Foreskin fibroblast (primary cell): ENCODE measurements at places on chromosomes 2 and 18.

DNA sequence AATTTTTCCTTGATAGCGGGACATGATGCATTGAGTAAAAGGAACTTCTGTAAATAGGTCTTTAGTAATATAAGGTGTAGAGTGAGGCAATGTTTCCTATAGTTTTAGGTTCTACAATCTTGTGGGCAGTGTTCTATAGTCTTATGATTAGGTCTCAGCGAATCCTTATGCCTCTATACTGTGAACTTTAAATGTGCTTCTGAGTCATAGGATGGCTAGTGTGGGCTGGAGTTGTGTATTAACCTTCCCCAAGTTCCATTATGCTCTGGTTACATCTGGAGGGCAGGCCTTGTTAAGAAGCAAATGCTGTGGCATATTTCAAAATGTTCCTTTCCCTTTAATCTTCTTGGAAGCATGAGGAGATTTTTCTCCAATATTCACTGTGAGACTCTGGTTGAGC is 73.5 kb downstream of the ROCK2 start:
- DNase-seq, result peak; percentile 88

- DNase-seq, result no peak
These were observed 572.6 kb upstream of the GCFC2 start for GRCh38 chr2:76283350-76283749.

GRCh38 chr2:165114346-165114939 is 89.4 kb downstream of the SCN3A start:
- DNase-seq, result peak; percentile 4

- no peak for DNase-seq
These were observed 1971.0 kb upstream of the LRRTM1 start for GRCh38 chr2:82275599-82275998.

- peak; percentile 10 for DNase-seq
These were observed 37.6 kb upstream of the MGAT4A start for GRCh38 chr2:98768384-98769113.

DNA sequence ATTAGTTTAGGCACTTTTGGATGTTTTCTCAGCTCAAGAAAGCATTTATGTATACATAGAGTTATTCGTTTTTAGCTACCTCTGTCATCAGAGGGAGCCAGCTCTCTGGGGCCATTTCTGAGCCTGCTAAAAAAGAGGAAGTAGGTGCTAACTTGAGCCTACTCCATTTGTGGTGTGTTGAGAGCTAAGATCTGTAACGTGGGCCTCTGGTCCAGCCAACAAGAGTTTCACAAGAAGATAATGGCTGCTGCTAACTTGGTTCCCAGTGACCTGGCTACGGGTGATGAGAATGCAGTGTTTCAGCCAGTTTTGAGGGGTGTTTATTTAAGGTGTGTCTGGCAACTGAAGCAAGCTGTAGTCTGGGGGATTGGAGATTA is 182.5 kb downstream of the PRKCE start:
- no peak for DNase-seq

DNA sequence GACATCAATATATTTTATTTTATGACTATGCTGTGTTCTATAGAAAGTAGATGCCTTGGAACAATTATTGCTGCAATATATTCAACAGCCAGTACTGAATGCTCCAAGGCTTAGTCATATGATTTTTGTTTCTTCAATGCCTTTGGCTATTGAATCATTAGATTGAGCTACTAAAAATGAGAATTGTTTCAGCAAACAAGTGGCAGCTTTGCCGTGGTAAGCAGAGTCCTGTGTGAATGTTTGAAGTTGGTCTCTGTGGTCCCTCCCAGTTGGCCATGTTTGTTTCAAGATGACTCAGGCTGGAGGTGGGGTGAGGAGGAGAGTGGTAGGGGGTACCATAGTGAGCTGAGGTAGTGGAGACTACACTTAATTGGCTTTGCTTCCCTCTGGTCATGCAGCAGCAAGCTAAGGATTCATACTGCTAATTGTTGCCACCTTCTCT is 198.6 kb upstream of the EPAS1 start:
- peak; percentile 81 for DNase-seq

GRCh38 chr2:195316486-195316885 is 340.5 kb upstream of the SLC39A10 start:
- DNase-seq, result no peak

DNA sequence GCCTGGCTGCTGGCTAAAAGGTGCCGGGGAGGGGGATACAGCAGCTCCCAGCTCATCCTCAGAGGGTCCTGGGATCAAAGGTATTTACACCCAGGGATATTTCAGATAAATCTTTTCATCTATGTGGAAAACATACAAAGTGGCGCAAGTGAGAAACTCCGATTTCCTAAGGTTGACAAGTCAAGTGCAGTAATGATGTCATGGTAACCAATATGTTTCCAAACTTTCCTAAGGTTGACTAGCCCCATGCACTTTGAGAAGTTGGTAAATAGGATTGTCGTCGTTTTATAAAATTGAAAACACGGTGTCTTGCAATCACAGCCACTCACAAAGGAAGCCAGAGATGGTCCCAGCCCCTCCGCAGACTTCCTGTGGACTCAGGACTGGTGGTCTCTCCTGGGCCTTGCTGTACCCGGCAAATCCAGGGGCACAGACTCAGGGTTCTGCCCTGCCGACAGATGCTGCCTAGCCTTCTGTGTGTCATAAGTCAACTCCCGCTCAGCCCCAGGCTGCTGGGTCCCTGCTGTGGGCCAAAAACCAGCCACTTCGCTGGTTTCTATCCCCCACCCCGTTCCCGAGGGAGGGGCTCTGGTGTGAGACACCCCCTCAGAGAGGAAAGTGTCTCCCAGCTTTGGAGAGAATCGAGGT is 111.2 kb upstream of the PPP1CB start:
- no peak for DNase-seq

DNA sequence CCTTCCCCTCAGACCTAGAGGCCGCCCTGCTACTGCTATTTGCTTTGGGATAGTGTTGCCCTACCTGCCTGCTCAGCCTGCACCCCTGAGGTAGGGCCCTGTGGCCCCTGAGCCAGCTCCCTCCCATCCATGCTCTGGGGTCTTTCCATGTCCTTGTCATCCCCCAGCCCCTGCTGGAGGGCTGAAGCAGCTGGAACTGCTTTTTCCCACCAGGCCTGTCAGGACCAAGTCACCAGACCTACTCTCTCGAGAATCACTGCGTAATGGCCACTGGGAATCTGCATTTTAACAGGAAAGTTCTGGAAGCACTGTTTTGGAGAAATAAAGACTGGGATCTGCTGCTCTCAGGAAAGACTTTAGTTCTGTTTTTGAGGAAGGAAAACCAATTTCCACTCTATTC is 20.2 kb upstream of the SLC35F6 start:
- DNase-seq, result no peak

DNA sequence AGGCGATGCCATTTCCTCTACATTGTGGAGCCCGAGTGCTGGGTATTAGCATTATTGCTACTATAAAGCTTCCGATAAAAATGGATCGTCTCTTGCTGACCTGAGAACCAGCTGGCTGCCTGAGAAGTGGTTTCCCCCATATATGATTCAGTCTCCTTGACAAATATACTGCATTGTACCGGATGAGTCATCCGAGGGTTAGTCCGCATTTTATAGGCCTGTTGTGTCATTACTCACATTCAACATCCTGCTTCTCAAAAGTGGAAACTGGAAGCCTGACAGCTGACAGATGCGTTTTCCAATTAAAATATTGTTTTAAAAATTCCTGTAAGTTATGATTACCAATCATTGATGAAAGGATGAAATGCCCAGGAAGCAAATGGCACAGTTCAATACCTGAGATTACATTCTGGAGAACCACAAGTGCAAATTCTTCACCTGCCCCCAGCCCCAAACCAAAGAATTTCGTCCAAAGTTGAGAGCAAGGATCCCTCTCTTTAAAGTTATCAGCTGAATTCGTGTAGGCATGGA is 65.7 kb downstream of the SPRED2 start:
- DNase-seq, result peak; percentile 96

DNA sequence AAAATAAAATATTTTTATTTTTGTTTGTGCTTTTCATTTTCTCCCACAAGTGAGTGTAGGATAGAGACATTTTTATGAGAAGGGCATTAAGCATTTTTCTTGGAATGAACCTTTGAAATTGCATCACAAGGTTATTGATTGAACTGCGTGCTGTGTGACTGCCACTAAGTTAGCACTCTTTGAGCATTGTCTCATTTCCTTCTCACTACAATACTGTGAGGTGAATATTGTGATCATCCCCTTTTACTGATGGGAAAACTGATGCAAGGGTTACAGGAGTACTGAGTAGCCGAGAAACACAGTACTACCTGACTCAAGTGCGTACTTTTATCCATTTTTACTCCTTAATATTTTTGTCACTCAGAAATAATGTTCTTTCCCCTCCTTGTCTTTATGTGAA is 2.0 kb downstream of the NBEAL1 start:
- DNase-seq, result peak; percentile 11

DNA sequence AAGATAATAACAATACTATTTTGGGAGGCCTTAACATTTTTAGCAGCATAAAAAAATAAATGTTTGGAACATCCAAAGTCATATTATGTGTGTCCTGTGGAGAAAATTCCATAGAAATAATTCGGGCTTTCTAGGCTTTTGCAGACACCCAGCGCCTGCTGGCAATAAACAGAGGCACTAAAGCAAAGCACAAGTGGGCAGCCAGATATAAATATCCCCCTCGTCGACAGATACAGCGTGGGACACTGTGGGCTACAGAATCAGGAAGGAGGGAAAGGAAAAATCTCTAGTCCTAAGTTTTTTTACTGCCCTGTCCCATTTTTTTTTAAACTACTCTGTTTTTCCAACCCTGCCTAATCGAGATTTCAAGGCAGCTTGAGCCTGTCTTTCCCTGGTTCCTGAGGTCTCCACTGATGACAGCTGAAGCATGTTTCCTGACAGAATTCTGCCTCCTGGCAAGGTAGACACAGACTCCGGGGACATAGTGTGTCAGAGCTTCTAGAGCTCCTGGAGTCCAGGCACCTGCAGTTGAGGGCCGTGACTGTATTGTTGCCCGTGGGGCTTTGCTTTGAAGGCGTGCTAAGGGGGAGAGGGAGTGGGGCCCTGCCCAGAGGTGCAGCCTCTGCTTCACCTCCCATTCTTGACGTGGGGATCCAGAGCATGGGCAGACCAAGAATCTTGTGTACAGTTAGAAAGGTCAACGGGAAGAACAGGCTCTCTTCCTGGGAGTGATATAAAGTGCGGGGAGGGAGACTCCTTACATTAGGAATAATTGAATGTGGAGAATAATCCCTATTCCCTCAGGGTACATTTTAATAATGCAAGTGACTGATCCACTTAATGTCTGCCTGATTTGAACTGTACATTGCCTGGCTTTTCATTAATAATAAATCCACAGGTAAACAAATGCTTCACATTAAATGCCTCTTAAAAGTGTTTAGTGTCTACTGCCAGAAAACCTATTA is 232.3 kb downstream of the DCC start:
- DNase-seq, result no peak

DNA sequence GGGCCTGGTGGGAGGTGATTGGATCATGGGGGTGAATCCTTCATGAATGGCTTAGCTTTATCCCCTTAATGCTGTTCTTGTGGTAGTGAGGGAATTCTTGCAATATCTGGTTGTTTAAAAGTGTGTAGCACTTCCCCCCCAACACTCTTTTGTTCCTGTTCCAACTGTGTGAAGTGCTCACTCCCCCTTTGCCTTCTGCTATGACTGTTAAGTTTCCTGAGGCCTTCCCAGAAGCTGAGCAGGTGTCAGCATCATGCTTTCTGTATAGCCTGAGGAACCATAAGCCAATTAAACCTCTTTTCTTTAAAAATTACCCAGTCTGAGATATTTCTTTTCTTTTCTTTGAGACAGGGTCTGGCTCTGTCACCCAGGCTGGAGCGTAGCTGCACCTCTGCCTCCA is 139.4 kb downstream of the RNF152 start:
- no peak for DNase-seq

- DNase-seq, result no peak
These were observed 32.1 kb downstream of the PPM1B start for GRCh38 chr2:44200759-44201158.

- DNase-seq, result no peak
These were observed 163.8 kb downstream of the EXOC6B start for GRCh38 chr2:72661985-72662384.

- no peak for DNase-seq
These were observed 148.3 kb downstream of the PLCL1 start for GRCh38 chr2:197952540-197953202.

DNA sequence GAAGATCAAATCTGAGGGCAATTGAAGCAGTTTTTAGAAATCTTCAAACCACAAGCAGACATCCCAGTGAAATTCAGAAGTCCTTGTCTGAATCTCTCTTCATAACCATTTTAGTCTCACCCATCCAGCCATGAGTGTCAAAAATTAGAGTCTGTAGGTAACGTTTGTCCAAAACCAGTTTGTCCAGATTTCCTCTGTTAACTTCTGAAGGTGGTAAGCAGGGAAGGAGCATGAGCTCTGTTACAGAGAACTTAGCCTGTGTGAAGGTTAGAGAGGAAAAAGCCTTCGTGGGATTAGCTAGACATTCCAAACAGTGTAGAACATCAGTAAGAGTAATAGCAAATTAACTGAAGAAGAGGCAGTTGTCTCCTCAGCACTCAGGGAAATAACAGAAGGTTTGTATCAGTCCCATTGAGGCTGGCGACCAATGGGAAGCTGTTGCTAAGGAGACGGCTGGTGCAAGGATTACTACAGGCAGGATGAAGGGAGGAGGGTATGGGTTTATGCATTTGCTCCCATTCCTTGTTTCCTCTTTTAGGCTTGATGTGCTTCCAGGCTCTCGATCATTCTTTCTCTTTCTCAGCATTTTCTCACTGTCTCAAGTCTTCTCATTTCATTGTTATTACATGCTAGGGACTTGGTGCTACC is 8.7 kb upstream of the GPR155 start:
- DNase-seq, result no peak

- no peak for DNase-seq
These were observed 34.4 kb downstream of the PCARE start for GRCh38 chr2:29039718-29040480.

DNA sequence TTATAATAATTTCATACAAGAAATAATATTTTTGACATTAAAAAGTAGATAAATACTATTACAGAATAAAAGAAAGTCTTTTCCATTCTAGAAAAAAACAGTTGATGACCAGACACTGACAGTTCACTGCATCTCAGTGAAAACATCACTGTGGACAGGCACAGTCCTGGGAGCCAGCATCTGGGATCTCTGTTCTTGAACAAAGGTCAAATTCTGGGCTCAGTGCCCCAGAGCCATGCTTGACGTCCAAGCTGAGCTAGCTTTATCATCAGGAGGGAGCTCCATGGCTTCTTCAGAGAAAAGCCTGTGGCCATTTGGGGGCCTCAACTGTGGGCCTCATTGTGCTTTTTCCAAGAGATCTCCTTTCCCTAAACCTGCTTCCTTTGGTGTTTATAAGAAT is 86.1 kb upstream of the SRD5A2 start:
- DNase-seq, result no peak
